Epithelial cell of proximal tubule (primary cell): ENCODE measurements at places on chromosomes 7 and 10.

GRCh38 chr7:35695473-35695850, 527 bp upstream of the HERPUD2 start:
- DNase-seq = no peak

DNA sequence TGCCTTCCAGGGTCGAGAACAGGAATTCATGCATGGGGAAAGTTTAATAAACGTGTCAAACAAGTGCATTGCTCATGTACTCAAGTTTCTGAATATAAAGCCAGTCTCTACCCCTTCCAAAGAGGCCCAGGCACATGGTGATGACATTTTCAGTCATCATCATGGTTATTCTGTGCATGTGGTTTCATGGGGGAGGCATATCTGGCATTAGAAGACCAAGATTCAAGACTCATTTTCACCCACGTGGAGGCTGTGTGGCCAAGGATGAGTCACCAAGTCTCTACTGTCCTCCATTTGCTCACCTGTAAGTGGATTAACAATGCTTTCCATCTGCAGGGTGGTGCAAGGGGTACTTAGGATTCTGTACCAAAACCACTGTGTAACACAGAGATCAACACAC, 34.0 kb upstream of the CNPY1 start:
- no peak for DNase-seq

- DNase-seq = peak; percentile 97
These were observed 165.8 kb upstream of the PRSS1 start for GRCh38 chr7:142583446-142583845.

DNA sequence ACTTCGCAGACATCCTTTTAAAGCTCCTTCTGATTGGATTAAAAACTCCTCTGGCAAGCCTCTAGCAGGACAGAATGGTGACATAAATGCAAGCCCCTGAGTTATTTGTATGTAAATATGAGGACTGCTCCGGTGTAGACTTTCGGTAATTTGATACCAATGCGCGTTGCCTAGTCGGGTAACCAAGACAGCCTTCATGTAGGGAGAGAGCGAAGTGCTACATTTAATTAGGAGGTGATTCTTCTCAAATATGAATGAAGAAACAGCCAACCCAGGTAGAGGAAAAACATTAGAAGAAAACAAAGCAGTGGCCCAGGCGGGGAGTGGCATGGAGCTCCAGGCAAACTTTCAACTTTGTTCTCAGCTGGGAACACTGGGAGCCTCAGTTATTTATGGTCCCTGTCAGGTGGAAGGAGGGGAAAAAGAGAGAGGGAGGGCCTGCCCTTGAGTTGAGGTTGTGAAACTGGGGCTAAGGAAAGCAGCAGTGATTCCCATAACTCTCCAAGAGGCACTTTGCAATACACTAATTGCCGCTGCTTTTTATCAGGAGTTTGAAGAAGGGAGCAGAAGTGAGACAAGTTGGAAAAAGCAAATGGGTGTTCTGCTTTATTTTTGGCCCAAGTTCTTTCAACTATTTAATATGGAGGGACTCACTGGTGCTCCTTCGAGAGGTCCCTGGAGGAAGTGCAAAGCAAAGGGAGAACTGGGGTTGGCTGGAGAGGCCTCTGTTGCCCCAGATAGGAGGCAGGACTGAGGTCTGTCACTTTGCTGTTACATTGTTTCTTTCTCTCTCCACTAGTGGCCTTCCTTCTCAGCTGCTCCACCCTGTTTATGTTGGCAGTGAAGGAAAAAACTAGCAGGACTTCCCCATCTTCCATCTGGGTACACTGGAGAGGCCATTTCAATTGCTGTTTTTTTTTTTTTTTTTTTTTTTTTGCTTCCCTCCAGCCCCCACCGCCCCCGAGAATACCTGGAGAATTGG, 234.6 kb upstream of the CCDC6 start:
- DNase-seq = no peak

DNA sequence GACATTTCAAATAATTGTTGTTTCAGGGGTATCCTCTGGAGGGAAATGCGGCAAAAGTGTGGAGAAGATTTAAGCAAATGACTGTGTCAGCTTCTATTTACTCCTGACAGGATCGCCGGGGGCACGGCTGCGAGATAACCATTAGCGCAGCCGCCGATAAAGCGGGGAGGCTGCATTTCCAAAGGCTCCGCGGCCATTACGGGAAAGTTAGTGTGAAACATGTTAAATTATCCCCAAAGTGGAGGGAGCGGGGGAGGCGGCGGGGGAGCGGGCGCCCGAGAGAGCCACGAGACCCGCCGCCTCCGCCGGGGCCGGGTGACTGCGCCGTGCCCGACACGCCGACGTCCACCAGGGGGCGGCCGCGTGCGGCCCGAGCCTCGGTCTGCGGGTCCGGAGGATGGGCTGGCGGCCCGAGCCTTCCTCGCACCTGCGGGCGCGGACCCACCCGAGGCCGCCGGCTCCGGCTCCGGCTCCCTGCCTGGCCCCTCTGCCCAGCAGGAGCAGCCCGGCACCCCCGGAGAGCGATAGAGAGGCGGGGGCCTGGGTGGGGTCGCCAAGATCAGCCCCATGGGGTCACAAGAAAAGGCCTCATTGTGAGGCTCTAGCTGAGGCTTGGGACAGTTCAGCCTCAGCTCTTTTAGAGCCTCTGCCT, 74.4 kb upstream of the PAX2 start:
- DNase-seq = no peak

- no peak for DNase-seq
These were observed 120.7 kb downstream of the SRPK2 start for GRCh38 chr7:105268056-105268455.

GRCh38 chr7:85829817-85830432, 643.1 kb upstream of the SEMA3D start:
- DNase-seq = no peak

GRCh38 chr10:37701781-37702493, 155.5 kb downstream of the ZNF248 start:
- DNase-seq = no peak

DNA sequence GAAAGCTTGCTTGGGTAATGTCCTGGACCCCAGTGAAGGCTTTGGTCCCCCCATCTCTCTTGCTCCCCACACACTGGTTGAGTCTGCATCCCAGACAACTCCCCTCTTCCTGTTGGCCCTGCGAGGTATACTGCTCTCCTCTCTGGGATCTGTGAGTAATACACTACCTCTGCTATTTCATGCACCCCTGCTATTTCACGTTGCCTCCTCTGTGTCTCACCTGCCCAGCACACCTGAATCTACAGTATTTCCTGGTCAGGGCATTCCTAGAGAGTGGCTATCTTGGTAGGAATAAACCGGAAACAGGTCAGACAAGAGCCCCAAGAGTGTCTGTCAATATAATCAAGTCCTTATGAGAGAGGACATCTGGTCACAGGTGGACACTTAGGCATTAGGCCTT, 114.3 kb upstream of the ODAD2 start:
- no peak for DNase-seq

DNA sequence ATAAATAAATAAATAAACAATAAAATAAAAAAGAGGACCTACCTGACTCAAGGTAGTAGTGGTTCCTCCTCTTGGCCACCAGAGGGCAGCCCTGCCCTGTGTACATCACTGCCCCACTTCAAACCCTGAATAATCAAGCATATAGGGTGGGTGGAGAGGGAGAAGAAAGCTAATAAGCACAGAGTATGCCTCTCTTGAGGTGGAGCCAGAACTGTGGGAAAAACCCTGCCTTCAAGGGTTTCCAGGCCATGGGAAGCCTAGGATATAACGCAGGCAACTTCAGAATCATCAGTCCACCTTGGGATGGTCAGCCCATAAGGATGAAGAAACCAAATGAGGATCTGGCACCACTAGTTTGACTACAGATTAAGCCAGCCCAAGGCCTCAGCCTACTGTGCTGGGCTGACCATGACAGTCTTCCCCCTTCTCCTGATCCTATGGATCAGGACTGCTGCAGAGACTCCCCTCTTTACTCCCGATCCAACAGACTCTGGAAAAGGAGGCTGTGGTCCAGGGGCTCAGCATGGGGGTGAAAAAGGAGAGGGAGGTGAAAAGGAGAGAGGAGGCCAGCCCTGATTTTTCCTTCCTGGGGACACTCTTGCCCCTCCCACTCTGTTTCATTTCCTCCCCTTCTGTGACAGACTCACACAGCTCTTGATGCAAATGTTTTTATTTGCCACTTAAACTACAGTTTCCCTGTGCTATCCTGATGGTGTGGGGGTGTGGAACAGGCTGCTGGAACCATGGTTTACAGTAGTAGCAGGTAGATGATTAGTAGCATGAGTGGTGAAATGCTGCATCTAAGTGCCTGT, 10.1 kb downstream of the AVPI1 start:
- no peak for DNase-seq

GRCh38 chr7:105387508-105388355, 989 bp downstream of the SRPK2 start:
- DNase-seq = no peak

DNA sequence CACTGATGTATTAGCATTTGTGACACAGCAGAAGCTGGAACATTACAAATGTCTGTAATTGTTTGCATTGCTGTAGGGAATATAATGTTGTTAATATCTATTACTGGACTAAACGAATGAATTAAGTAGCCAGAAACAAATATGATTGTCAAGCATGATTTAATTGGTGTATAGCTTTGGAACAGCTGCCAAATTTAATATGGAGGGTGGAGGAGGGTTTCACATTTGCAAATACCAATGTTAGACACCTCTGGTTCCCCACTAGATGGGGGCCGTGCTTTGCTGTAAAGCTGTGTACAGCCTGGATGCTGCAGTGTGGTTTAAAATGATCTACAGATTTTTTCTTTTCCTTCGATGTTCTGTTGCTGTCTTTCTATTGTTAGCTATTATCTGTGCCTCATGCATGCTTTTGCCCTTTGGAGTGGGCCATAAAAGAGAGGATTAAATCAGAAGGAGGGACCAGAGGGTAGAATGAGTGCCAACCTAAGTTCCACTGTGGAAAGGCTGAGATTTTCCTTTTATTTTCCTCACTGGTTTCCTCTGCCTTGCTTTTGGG, 23.1 kb downstream of the DNAJB9 start:
- DNase-seq = no peak

DNA sequence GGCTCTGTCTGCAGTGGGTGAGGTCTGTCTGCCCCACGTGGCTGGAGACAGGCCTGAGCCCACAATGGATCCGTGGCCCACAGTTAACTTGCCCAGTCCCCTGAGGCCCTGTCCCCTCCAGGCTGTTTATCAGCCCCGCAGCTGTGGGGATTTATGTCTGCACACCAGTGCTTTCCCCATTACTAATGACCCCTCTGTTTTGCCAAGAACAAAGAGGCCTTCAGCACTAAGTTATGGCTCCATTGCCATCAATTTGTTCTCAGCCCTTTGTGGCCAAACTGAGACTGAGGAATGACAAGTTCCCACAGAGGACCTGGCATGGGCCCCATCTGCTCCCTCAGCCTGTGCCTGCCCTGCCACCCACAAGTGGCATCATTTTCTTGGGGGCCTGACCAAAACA, 138.2 kb downstream of the C10orf105 start:
- no peak for DNase-seq

GRCh38 chr10:81027223-81027622, 489.5 kb downstream of the SH2D4B start:
- DNase-seq = no peak

GRCh38 chr7:33905389-33906032, at the start of gene BMPER:
Gene BMPER, plus strand, starts transcription at chr7:33905539. Its CDS starts 75 bp downstream, at chr7:33905614.
- DNase-seq = no peak

- no peak for DNase-seq
These were observed 258.5 kb downstream of the PTPRN2 start for GRCh38 chr7:158329014-158329610.

DNA sequence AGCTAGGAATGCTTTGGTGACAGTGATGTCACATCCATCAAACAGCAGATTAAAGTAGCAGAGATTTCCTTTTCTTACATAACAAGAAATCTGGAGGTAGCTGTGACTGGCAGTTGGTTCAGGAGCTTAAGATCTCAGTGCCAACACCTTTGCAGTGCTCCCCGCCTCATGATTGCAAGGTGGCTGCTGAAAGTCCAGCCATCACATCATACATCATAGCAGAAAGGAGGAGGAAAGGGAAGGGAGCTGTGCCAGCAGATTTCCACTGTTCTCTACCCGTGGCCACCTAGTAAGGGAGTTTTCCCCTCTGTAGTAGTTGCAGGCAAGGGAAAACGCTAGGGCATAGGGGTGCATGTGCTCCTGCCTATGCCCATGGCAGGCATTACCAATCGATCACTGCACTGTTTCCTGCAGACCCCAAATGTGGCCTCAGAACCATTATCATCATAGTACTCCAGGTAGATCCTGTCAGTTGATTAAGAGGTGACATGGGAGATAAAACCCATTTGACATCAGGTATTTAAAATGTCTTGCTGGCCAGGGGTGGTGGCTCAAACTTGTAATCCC, 57.9 kb upstream of the GTF2IRD1 start:
- no peak for DNase-seq

DNA sequence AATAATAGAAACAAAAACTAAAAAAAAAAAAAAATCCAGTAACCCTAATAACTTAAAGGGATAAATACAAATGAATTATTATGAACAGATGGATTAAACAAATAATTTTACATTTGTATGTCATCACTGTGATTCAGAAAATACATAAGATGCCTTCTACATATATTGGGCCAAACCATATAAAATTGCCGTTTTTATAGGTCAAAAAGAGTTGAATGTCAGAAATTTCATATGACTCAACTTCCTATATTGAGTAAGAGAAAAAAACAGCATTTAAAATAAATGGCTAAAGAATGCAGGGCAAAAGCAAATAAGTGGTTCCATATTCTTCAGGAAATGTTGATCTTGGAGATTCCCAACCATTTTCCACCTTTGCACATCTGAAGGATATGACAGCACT, 9.4 kb downstream of the SLC35B4 start:
- no peak for DNase-seq
